Activated gamma-delta T cell treated with Interleukin-2 at 50 U/mL for 16 hours (primary cell): ENCODE measurements at places on chromosomes 7 and 10.

- DNase-seq: no peak
Observed at GRCh38 chr10:59905066-59905730, 1.2 kb downstream of the CCDC6 start.

DNA sequence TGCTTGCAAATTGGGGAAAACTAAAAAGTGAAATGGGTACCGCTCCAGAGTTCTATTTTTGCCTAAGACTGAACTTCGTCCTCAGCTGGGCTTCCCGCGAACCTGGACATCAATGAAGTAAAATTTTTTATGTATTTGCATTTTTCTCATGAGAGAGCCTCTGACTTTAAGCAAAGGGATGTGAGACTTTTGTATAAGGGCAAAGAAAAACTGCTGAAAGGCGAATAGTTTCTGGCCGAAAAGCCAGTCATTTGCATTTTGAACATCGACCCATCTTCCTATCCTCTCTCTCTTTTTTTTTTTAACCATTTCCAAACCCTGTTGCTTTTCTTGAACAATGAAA, 573 bp downstream of the PMPCB start:
- no peak for DNase-seq

- DNase-seq: no peak
Observed at GRCh38 chr7:28748346-28748745, 209.8 kb downstream of the TRIL start.

DNA sequence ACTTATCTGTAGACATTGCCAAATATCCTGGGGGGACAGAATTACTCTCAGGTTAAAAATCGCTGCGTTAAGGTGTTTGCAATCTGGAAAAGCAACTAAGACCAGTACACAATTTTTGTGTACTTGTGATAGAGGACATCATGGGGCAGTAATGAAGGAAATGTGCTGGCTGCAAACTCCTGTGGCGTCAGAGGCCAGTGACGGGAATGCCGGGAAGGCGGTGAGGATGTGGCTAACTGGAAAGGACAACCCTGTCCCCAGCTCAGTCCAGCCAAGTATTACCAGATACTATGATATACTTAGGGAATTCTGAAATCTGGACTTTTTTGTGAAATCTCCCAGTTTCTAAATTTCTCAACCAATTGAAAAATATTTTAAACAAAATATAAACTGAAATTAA, 103.1 kb upstream of the NANOS1 start:
- no peak for DNase-seq

DNA sequence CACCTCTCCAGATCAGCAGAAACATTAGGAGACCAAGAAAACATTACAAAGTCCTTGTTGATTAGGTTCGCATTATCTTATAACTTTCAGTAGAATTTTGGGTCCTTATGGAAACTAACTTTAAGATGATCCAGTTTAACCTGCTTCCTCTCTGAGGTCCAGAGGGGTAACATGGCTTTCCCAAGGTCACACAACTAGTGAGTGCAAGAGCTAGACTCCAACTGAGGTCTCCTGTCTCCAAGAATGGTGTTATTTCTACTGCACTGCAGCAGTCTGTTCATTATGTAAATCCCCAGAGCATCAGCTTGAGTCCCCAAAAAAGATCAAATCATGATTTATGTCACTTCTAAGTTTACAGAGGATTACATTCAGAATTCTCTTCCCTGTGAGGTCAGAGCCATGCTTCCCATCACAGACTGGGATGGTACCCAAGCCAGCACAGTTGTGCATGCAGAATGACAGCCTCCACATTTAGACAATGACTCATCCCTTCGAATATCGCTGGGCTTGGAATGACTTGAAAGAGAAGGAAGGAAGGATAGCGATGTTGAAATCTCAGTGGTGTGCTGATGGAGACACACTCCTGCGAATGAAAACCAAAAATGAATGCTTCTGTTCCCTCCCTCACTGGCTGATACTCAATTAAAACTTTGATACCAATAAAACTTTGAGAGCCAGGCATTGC, 163.1 kb upstream of the PLXNA4 start:
- DNase-seq: no peak
